Muscle of arm (tissue), 14 donors: ENCODE measurements at places on chromosomes 1 and 21.

DNA sequence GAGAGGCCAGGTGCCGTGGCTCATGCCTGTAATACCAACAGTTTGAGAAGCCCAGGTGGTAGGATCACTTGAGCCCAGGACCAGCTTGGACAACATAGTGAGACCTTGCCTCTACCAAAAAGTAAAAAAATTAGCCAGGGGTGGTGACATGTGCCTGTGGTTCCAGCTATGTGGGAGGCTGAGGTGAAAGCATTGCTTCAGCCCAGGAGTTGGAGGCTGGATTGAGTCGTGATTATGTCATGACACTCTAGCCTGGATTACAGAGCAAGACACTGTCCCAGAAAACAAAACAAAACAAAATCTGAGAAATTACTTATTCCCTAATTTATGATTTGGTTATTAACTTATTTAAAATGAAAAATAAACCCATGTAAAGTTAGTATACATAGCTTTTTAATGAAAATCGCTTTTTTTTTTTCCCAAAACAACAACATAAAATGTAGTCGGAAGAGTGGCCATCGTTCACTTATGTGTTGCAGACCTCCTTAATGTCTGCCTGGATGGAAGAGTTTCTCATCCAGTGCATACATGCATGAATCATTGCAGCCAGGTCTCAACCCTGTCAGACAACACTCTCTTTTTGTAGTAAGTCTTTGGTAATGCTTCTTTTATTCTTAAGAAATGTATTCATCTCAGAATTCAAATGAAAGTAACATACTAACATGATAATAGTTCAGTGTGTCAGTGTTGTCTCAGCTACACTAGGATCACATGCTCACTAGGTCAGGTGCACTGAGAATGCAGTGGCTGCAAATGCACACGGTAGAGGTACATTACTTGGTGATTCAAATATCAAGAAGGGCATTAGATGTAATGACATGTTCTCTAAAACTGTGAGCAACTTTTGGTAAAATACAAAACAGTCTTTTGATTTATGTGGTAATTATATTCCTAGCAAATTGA lies 28.0 kb downstream of the ITSN1 start:
- no peak for DNase-seq

DNA sequence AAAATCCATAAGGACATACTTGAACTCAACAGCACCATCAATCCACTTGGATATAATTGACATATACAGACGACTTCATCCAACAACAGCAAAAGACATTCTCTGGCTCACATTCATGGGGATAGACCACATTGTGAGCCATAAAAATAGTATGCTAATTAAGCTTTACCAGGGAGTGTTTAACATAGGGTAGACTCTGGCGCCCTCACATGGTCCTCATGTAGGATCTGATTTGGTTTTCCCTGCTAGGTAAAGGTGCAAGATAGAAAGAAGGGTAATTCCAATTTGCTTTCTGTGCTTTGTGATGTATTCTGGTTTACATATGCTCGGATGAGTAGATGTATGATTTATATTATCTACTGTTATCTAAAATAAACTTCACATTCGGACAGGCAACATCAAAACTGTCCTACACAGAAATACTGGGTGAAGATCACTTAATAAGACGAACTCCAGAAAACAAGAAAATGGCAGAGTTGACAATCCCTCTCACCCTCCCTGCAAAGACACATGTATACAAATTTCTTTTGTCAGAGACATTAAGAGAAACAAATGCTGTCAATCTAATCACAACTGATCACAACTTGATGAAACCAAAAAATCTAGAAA lies 27.7 kb downstream of the CR1L start:
- no peak for DNase-seq

DNA sequence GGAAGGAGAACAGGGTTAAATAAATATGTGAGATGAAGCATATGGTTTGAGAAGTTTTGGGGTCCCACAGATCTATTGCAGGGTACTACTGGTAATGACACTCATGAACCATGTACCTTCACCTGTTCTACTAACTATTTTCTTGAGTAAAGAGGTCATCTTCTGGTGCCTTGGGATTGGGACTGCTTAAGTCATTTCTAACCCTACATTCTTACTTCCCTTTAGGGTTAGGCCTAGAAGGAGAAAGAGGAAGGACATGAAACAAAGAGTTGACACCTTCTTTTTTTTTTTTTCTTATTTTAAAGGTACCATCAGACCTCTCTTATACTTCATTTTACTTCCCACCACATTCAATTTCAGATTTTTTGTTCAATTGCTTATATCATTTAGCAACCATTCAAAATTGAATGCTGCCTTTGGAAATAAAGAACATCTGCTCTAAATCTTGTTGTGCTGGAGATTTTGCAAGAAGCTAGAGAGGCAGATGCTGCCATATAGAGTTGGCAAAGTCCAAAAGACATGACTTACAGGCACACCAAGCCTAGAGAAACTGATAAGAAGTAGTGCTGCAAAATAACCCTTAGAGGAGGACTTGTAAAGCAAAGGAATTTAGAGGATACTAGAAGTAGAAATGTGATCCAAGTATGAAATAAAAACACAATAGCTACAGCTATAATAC lies 374.4 kb upstream of the ST6GALNAC5 start:
- no peak for DNase-seq

GRCh38 chr1:53869454-53870117 lies 20.0 kb downstream of the YIPF1 start:
- DNase-seq, result no peak

DNA sequence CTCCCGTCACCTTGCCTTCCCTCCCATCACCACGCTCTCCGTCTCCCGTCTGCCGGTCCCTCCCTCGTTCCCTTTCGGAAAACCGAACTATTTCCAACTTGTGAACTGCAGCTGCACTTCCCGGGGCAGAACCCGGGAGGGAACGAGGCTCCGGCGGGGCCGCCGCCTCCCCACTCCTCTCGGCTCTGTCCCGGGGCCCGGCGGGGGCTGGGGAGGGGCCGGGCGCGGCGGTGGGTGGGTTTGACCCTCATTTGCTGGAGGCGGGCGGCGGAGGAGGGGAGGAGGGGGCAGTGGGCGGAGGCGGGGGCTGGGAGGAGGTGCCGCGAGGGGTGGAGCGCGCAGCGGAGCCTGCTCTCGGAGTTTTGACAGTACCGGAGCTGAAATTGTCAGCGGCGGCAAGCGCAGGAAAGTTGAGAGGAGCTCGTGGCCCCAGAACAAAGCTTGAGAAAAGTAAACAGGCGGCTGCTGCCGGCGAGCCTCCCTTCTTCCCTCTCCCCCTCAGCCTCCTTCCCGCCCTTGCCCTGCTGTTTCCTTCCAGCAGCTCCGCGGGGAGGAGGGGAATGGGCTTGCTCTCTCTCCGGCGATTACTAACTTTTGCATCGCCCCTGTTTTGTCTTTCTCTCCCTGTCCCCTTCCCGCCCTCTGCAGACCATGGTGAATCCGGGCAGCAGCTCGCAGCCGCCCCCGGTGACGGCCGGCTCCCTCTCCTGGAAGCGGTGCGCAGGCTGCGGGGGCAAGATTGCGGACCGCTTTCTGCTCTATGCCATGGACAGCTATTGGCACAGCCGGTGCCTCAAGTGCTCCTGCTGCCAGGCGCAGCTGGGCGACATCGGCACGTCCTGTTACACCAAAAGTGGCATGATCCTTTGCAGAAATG lies 2.9 kb downstream of the LMO4 start:
- peak; percentile 83 for DNase-seq

- no peak for DNase-seq
Measured at GRCh38 chr1:45317166-45317565, 9.5 kb upstream of the HPDL start.

GRCh38 chr1:240107058-240107684 lies 15.5 kb downstream of the FMN2 start:
- DNase-seq, result no peak

GRCh38 chr1:226577401-226578180 lies 29.0 kb downstream of the STUM start:
- DNase-seq, result no peak
